ENCODE measurements at places on chromosomes 11 and 22.

DNA sequence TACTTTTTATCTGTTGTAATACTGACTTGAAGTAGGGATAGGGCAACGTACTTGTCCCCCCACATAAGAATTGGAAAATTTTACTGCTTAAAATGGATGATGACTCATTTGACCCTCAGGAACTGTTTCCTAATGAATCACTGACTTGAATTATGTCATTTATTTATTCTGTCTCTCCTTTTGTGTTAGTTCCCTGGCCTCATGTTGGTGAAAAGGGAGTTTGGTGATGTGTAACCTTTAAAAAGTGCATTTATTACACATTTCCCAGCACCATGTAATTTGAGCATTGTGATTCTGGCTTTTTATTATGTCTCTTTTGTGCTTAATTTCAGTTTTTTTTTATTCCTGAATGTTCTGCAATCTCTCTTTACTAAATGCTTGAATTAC, 20.3 kb upstream of the PGM2L1 start:
- H3K27me3 ChIP-seq, result no peaks in the 10 kb centered on the region
- no peaks in the 10 kb centered on the region for H3K4me1 ChIP-seq
- H3K4me3 ChIP-seq, result no peak overlapping the region
- H3K36me3 ChIP-seq, result no peaks in the 10 kb centered on the region

DNA sequence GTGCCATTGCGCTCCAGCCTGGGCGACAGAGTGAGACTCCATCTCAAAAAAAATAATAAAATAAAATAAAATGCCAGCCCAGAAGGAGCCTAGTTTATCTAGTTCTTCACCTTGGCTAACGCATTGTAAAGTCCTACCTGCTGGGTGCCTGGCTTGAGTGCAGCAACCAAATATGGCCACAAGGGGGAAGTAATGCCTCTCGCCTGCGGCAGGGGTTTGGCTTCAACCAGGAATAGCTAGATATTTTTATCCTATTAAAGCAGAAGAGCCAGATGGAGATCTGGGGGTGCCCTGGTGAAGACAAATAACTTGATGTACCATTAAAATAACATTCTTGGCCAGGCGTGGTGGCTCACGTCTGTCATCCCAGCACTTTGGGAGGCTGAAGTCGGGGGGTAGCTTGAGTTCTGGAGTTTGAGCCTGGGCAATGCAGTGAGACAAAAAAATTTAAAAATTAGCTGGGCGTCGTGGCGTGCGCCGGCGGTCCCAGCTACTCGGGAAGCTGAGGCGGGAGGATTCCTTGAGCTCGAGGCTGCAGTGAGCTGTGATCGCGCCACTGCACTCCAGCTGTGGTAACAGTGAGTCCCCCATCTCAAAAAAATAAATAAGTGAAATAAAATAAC, 20.6 kb upstream of the PLEKHB1 start:
- peaks cover 14% of the 10 kb centered on the region for H3K4me1 ChIP-seq
- H3K36me3 ChIP-seq, result no peaks in the 10 kb centered on the region
- no peak overlapping the region for H3K4me3 ChIP-seq
- H3K27ac ChIP-seq, result no peak overlapping the region

DNA sequence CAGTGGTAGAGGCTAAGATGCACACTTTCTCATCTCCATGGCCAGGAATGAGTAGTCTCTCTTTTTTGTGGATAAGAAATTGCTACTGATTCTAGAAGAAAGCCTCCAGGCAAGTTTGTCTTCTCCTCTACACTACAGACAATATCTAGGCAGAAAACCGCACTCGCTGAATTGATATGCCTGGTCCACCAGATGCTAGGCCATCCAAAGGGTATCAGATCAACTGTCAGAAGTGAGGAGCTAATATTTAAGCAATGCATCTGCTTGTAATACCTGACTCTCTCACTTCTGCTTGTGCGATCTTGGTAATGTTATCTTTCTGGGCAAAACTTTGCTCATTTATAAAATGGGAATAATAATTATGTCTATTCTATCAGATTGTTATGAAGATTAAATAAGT, 45.0 kb downstream of the CASP12 start:
- DNase-seq, result no peak
- H3K4me3 ChIP-seq, result no peak overlapping the region

DNA sequence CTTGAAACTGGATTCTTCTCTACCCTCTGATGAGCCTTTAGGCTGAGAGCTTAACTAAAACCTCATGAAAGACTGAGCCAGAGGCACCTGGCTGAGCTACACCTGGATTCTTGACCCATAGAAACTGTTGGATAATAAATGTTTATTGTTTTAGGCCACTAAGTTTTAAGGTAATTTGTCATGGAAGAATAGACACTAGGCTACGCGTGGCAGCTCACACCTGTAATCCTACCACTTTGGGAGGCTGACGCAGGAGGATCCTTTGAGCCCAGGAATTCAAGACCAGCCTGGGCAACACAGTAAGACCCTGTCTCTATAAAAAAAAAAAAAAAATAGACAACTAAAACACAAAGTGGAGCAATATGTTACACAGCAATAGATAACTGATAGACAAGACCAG, 29.2 kb upstream of the UPB1 start:
- H3K4me3 ChIP-seq, result no peak overlapping the region
- no peaks in the 10 kb centered on the region for H3K27me3 ChIP-seq
- no peak overlapping the region for H3K27ac ChIP-seq
- DNase-seq, result no peak

- no peak for DNase-seq
- no peaks in the 10 kb centered on the region for H3K4me1 ChIP-seq
- H3K27ac ChIP-seq, result no peak overlapping the region
- no peaks in the 10 kb centered on the region for H3K36me3 ChIP-seq
- H3K4me3 ChIP-seq, result no peak overlapping the region
These were observed 194.8 kb upstream of the BLID start for GRCh38 chr11:122310766-122311165.

DNA sequence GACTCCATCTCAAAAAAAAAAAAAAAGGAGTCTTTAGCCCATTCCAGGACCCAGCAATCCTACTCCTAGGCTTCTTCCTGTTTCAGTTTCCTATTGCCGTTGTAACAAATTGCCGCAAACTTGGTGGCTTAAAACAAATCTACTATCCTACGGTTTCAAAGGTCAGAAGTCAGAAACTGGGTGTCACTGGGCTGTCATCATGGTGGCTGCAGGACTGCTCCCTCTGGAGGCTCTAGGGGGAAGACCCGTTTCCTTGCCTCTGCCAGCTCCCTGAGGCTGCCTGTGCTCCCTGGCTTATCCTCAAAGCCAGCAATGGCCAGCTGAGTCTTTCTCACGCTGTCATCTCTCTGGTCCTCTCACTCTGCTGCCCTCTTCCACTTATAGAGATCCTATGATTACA, 8.7 kb upstream of the DAGLA start:
- peaks cover 43% of the 10 kb centered on the region for H3K27me3 ChIP-seq
- no peak for DNase-seq
- H3K36me3 ChIP-seq, result no peaks in the 10 kb centered on the region
- H3K4me3 ChIP-seq, result no peak overlapping the region
- H3K4me1 ChIP-seq, result no peaks in the 10 kb centered on the region

DNA sequence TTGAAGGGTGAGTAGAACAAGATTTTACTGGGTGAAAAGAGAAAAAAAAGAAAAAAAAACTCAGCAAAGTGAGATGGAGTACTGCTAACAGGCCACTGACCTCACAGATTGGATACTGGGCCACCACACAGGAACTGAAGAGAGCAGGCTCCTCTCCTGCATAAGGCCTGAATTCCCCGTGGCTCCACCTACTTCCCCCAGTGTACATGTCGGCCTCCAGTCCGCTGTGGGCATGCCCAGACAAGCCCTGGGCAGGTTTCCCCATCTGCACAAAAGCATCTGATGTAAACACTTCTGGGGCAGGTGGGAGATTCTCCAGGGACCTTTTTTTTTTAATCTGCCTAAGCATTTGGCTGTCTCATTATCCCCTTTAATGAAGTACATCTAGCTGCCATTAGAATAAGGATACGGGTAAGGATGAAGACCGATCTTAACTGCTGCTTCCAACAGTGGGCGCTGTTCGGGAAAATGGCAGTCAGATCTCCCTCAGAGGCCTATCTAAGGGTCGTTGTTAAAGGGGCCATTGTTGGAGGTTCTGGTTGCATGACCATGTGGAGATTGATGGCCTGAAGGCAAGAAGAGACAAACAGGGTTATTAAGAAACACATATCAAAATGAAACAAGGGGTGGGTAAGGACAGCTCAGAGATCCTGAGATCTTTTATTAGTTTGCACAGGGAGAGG, 48.5 kb downstream of the MS4A13 start:
- peaks cover 4% of the 10 kb centered on the region for H3K27me3 ChIP-seq
- peaks cover 13% of the 10 kb centered on the region for H3K36me3 ChIP-seq
- peaks cover 7% of the 10 kb centered on the region for H3K4me1 ChIP-seq
- DNase-seq, result no peak
- H3K4me3 ChIP-seq, result no peak overlapping the region

DNA sequence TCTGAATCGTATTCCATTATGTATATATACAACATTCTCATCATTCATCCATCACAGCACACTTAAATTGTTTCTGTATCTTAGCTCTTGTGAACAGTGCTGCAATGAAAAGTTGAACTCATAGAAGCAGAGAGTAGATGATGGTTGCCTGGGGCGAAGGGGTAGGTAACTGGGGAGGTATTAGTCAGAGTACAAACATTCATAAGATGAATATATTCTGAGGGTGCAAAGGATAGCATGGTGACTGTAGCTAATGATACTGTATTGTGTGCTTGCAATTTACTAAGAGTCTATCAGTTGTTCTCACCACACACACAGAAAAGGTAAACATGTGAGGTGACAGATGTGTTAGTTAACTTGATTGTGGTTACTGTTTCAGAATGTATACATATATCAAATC, 12.6 kb upstream of the RFPL2 start:
- H3K4me1 ChIP-seq, result no peaks in the 10 kb centered on the region
- H3K36me3 ChIP-seq, result no peaks in the 10 kb centered on the region
- peaks cover 21% of the 10 kb centered on the region for H3K27me3 ChIP-seq

DNA sequence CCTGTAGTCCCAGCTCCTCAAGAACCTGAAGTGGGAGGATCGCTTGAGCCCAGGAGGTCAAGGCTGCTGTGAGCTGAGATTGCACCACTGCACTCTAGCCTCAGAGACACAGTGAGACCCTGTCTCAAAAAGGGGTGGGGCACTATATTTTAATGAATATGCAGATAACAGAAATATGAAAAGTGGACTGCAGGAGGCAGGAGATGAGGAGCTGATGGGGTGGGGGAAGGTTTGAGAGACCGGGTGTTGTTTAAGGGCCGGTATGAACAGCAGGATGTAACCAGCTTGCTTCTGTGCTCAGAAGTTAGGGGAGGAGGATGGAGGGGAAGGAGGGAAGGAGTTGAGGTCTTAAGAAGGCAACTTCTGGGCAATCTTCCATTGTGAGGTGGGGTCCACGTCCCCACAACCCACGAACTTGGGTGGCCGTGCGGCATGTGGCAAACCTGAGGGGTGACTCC, 1.3 kb upstream of the B4GALNT4 start:
- no peak overlapping the region for H3K27ac ChIP-seq
- H3K4me3 ChIP-seq, result peak overlapping the region; percentile 88
- peaks cover 29% of the 10 kb centered on the region for H3K27me3 ChIP-seq
- no peak for DNase-seq
- peaks cover 7% of the 10 kb centered on the region for H3K36me3 ChIP-seq
- H3K4me1 ChIP-seq, result peaks cover 12% of the 10 kb centered on the region

GRCh38 chr11:12671370-12671769, 2.9 kb upstream of the TEAD1 start:
- peaks cover 8% of the 10 kb centered on the region for H3K4me1 ChIP-seq
- H3K27ac ChIP-seq, result no peak overlapping the region
- no peak for DNase-seq
- H3K27me3 ChIP-seq, result peaks cover 52% of the 10 kb centered on the region

DNA sequence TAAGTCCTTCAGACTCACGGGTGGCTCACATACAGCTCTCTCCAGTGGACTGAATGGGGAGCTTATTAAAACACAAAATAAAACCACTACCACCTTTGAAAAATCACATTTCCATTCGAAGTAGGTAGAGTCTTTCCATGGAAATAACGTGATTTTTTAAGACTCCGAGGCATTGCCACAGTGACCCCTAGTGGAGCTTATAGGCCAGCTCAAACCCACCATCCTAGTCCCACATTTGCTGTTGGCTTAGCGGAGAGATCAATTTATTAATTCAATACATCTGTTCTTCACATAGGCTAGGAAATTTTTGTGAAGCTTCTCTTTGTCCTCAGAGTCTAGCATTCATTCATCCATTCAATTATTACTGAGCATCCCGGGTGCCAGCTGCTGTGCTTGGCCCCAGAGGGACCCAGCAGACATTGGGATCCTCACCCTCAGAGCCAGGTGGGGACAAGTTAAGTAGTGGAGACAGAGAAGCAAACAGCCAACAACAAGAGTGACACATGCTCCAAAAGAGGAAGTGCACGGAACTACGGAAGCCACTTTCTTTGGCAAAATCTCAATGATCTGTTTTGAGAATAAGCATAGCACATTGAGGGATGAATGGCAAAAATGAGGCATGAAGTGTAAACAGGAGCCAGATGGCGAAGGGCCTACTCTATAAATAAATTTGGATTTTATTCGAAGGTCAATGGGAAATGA, 10.2 kb upstream of the P4HA3 start:
- H3K36me3 ChIP-seq, result peaks cover 16% of the 10 kb centered on the region
- H3K4me3 ChIP-seq, result no peak overlapping the region
- H3K27me3 ChIP-seq, result peaks cover 16% of the 10 kb centered on the region
- peaks cover 10% of the 10 kb centered on the region for H3K4me1 ChIP-seq

DNA sequence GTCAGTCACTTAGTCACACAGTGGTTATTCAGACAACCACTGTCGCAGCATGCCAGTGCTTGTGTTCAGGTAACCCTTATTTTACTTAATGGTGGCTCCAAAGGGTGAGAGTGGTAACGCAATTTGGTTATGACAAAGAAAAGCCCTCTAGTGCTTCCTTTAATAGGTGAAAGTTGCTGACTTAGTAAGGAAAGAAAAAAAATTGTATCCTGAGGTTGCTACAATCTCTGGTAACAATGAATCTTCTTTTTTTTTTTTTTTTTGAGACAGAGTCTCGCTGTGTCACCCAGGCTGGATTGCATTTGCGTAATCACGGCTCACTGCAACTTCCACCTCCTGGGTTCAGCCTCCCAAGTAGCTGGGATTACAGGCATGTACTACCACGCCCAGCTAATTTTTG, 64.5 kb downstream of the C11orf91 start:
- peaks cover 6% of the 10 kb centered on the region for H3K36me3 ChIP-seq
- H3K4me1 ChIP-seq, result no peaks in the 10 kb centered on the region
- no peak overlapping the region for H3K4me3 ChIP-seq
- no peak overlapping the region for H3K27ac ChIP-seq
- peaks cover 37% of the 10 kb centered on the region for H3K27me3 ChIP-seq
- no peak for DNase-seq

All from naive B cell (primary cell).